ENCODE measurements at places on chromosomes 1 and 21. TPM values are rescaled to one million over a fixed set of nuclear protein-coding genes. Genes with fewer than 3 reads are reported as not detected.

Gene TBX15
- 0.64 TPM for total RNA-seq

Gene SPRR2E
- total RNA-seq: not detected

Gene KRTAP19-1
- not detected for total RNA-seq

DNA sequence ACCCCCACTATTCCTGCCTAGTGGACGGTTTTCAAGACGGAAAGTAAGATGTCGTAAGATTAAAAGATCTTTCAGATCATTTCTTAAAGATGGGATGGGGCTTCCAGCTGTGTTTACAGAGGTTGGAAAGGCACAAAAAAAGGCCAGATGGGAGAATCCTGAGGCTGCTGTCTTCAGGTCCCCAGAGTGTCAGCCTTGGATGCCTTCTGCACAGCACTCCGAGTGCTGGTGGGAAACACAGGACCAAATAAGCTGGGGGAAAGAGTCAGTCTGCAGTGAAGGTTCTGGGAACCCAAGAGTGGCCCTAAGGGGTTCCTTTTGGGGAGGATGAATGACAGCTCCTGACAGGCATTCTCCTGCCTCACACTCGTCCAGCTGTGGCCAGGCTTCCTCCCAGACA lies 96.5 kb downstream of the COLGALT2 start:
- no peak for DNase-seq

- DNase-seq: peak; percentile 84
Measured at GRCh38 chr1:21869620-21870121, 57.6 kb downstream of the LDLRAD2 start.

DNA sequence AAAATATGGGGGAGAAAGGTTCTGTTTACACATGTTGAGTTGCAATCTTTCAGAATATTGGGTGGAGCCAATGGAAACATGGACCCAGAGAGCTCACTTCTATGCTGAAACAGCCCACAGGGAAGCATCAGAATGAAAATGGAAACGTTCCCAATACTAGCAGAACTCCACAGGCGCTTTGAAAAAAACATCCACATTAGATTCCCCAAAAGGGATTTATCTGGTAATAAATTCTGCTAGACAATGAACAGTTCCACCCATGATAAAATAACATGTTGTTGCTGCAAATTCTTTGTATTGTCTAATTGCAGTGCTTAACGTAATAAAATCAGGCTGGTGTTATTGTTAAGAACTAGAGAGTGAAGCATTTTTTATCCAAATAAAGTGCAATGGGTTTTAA lies 197.0 kb downstream of the GABPA start:
- no peak for DNase-seq

DNA sequence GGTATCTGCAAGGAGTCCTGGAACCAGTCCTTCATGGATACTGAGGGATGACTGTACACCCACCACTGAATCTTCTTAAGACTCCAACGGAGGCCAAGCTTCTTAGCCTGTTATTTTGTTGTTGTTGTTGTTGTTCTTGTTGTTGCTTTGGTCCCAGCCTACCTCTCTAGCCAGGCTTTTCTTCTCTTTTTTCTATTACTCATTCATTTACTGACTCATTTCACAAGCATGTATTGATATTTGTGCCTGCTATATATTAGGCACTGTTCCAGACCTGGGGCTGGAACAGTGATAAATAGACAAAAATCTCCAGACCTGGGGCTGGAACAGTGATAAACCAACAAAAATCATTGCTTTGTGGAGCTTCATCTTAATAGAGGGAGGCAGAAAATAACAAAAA lies 20.4 kb downstream of the CENPF start:
- no peak for DNase-seq

DNA sequence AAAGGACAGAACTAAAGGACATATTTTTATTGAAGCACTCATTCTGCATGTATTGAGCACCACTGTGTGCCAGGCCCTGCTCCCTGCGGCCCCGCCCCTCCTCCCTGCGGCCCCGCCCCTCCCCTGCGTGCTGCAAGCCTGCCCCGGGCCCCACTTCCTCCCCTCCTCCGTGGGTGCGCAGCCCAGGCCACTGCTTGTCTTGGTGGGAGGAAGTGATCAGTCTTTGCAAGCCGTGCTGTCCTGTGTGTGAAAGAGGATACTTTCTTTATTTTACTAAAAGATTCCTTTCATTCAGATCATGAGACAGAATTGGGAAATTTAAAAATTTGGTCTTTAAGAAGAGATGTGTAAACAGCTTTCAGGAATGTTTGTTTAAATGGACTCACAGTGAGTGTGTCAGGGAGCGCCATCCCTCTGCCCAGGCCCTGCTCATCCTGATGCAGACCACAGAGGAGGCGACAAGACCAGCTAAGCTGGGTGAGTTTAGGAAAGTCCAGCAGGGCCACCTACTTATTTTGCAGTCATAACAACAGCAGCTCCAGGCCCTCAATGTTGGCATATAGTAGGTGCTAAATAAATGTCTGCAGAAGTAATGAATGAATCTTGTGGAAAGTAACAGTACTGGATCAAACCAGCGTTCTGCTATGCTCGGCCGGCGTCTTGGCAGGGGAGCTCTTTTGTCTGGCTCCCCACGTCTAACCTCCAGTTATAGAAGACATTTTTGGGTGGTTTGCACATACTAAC lies 88.3 kb upstream of the SELENON start:
- peak; percentile 60 for DNase-seq

DNA sequence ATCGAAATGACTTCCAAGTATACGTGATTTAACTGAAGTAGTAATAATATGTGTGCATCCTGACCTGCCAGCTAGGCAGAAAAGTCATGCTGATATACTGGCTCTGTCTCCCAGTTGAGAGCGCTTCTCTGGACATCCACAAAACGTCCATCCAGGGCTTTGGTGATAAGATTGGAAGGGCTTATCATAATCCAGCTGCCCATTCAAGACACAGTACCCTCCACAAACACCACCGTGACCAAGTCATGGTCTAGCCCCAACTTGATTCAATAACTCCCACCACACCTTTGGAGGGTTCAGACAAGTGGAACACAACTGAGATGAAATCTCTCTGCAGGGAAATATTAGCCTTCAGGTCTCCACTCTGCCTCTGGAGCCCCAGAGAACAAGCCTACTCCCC lies 76.2 kb downstream of the CD46 start:
- DNase-seq: no peak

- DNase-seq: no peak
Measured at GRCh38 chr21:36263797-36264196, 56.2 kb upstream of the MORC3 start.

Measured in left ventricle myocardium superior (tissue), 1 donor.